ENCODE measurements at places on chromosomes 7 and 10.

DNA sequence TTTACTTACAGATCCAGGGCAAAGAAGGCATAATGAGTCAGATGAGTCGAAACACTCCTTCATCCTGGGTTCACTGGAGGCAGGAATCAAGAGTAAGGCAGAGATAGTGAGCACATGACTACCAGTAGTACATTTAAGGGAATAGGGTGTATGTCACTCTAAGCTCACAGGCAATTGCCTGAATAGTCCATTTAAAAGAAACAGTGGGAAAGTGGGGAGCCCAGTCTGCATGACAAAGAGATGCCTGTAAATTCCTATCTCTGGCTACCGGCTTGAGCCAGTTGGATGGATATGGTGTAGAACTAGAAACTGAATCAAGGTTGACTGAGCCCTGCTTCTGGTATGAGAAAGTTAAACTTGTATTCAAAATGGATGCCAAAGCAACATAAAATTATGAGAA lies 861.5 kb upstream of the ZWINT start:
- DNase-seq = no peak

- DNase-seq = no peak
These were observed 56.5 kb downstream of the ENO4 start for GRCh38 chr10:116905845-116906210.

DNA sequence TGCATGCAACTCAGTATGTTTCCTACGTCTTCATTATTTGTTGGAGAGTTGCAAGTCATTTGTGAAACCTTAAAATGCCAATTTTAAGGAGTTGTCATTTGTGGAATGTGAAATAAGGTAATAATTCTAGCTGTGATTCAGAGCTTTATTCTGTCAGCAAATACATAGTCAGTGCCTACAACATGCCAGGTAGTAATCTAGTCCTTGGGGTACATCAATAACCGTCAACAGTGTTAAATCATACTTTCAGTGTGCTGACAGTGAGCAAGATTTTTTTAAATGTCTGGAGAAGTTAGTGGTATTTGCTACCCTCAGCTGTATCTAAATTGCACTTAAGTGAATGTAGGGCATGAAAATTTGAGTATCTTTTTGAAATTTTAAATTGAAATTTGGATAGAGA lies 36.7 kb downstream of the MPLKIP start:
- DNase-seq = no peak

GRCh38 chr10:5951167-5951711 lies 26.1 kb downstream of the IL15RA start:
- no peak for DNase-seq

DNA sequence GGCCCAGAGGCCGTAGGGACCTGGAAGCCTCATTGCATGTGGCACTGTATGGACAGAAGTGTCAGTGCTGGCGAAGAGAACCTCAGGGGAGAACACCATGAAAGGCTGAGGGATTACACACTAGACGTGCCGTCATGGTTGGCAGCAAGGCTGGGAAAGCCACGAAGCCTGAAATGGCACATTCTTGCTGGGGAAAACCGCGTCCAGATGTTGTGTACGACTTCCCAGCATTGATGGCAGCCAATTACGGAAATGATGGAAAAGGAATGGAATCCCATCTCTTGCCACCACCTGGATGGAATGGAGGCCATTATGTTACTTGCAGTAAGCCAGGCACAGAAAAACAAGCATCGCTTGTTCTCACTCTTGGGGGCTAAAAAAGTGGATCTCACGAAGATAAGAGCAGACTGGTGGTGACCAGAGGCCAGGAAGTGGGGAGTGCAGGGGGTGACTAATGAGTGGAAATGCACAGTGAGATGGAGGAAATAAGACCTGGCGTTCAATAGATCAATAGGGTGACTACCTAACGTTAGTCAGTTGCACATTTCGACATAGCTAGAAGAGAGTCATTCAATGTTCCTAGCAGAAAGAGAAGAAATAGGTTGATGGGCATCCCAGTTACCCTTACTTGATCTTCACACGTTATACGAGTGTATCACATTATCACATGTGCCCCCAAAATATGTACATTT lies 14.6 kb upstream of the PWWP2B start:
- DNase-seq = no peak

GRCh38 chr10:133126431-133127290 lies 33.4 kb upstream of the KNDC1 start:
- DNase-seq = no peak

- DNase-seq = no peak
These were observed 1.9 kb downstream of the GRID1 start for GRCh38 chr10:86364491-86365345.

GRCh38 chr10:91953600-91954160 lies 30.1 kb downstream of the BTAF1 start:
- no peak for DNase-seq

- no peak for DNase-seq
These were observed 30.4 kb downstream of the LAMB4 start for GRCh38 chr7:108099713-108100112.

GRCh38 chr10:46291817-46292572 lies 5.2 kb downstream of the ANTXRL start:
- no peak for DNase-seq

DNA sequence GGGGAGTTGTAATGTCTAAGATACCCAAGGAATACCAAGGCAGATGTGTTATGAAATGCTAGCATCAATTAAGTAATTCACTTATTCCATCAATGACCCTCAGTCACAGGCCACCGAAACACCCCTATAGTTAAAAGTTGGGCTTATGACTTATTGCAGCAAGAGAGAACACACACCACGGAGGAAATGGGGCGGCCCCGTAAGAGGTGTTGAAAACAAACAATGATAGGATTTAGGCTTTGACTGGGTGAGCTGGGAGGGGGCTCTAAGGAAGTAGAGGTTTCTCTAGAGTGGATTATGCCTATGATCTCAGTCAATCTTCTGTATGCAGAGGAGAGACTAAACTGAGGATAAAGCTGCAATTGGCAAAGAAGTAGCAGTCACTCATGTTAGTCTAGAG lies 45.4 kb upstream of the PRKCQ start:
- DNase-seq = no peak

GRCh38 chr7:106190589-106191330 lies 78.6 kb upstream of the SYPL1 start:
- no peak for DNase-seq
